ENCODE measurements at places on chromosomes 16 and 17.

GRCh38 chr16:25081702-25082101 is 29.8 kb upstream of the LCMT1 start:
- DNase-seq: no peak

DNA sequence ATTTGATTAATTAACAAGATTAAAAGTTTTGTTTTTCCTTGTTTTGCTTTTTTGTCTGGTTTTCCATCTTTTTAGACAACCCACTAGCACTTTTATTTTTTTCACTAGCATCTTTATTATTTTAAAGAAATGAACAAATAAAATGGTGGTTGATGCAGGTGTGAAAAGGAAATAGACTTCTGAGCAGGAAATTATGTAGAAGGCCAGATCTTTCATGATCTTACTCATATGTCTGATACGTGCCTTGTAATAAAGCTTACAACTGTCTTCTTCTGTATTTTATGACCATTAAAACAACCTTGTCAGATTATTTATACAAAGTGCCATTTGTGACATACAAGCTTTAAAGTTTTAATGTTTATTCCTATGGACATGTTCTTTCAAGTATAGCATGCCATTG is 6.3 kb downstream of the SLFN12L start:
- no peak for DNase-seq

DNA sequence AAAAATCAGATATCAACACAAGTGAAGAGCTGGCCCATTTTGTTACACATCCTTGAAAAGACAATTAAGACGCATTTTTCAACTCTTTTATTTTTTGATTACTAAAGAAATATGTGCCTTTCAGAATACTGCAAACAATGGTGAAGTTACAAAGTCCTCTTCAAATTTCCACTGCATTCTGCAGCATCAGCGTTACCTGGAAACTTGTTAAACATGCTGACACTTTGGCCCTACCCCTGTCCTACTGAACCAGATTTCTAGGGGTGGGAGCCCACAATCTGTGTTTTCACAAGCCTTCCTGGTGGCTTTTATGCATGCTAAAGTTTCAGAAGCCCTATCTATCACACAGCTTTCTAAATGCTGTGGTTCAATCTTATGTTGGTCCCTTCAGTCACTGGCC is 4.5 kb upstream of the CCL14 start:
- DNase-seq: no peak

DNA sequence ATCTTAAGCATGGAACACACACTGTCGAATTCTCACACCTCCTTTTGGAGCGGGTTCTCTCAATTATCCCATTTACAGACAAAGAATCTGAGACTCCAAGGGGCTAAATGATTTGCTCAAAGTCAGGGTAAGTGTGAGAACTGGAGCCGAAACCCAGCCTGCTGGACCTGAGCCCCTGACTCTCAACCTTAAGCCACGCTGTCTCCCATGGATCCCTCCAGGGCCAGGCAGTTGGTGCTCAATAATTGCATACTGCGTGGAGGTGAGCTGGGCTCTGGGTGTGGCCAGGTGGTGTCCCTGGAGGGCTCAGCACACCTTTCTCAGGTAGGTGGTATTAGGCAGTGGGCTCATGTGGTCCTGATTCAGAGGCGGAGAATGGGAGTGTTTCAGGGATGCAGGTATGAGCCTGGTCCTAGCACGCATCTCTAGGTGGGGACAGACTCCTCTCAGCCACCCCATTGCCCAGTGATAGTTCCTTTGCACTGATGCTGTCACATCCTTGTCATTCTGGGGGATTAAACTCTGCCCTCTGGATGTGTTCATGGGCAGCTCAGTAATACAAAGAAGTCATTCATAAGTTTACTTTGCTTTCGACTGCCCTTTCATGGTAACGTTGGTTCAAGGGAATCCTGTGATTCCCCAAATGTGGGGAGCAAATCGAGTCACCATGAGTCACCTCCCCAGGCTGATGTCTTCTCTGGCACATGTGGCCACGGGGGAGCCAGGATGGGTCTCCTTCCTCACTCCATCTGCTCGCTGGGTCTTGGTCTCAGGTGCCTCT is 399.5 kb upstream of the TNRC6C start:
- no peak for DNase-seq

DNA sequence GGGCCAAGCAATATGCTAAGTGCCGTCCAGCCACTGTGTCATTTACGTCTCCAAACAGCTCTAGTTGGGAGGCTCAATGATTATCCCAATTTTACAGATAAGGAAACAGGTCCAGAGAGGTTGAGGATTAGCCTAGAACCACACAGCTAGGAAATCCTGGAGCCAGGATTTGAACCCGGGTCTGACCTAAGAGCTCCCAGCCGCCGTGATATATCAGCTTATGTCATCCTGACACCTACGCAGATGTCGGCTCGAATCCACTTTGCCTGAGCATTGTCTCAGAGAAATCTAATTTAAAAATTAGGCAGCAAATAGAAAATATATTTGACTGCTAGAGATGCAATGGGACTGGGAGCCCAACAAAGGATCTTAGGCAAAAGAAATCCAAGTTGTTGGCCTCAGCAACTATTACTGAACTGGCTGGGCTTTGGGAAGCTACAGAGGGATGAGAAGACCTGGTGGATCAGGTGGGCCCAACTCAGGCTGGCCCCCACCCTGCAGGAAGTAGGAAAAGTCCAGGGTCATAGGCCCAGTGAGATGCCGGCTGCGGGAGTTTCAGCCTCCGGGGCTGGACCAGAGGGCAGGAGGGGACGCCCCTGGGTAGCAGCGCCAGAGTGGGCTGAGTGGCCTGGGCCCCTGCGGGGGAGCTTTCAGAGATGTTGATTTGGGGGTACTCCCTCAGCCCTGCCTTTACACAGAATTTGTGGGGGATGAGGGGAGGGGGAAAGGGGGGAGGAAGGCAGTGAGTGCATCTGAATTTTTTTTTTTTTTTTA is 35.1 kb upstream of the IL21R start:
- no peak for DNase-seq

- no peak for DNase-seq
Observed at GRCh38 chr17:74949455-74950115, 13.9 kb downstream of the OTOP3 start.

DNA sequence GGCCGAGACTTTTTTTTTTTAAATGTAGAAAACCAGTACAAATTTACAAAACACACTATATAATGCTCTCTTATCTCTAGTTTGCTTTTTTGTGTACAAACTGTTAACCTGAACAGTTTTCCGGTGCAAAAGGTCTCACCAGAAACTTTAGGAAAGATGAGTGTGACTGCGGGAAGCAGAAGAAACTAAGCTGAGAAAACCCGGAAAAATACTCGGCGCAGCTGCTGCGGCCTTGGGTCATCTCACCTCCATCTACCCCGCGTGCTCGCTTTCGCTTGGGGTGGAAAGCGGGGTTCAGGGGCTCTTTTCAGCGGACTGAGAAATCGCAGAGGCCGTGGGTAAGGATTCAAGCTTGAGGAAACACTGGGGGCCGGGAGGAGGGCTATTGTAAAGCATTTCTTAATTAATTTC is 1.8 kb downstream of the SALL1 start:
- DNase-seq: no peak

- no peak for DNase-seq
Observed at GRCh38 chr16:72457243-72457940, 285.4 kb upstream of the PMFBP1 start.

GRCh38 chr16:14364386-14365199 is 265.5 kb downstream of the PARN start:
- no peak for DNase-seq

DNA sequence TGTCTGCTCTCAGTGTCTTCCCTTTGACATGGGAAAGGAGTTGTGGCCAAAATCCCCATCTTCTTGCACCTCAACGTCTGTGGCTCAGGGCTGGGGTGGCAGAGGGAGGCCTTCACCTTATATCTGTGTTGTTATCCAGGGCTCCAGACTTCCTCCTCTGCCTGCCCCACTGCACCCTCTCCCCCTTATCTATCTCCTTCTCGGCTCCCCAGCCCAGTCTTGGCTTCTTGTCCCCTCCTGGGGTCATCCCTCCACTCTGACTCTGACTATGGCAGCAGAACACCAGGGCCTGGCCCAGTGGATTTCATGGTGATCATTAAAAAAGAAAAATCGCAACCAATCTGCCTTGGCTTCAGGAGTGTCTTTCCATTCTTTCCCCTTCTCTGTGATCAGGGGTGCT is 918 bp upstream of the MRM1 start:
- no peak for DNase-seq

GRCh38 chr16:586047-586644 is 3.7 kb upstream of the RAB40C start:
- DNase-seq: no peak

- no peak for DNase-seq
Observed at GRCh38 chr16:74617206-74617788, 10.4 kb upstream of the GLG1 start.
